ENCODE measurements at places on chromosomes 5 and 9.

- DNase-seq = no peak
Observed at GRCh38 chr9:8429768-8430167, 630.2 kb upstream of the DMAC1 start.

DNA sequence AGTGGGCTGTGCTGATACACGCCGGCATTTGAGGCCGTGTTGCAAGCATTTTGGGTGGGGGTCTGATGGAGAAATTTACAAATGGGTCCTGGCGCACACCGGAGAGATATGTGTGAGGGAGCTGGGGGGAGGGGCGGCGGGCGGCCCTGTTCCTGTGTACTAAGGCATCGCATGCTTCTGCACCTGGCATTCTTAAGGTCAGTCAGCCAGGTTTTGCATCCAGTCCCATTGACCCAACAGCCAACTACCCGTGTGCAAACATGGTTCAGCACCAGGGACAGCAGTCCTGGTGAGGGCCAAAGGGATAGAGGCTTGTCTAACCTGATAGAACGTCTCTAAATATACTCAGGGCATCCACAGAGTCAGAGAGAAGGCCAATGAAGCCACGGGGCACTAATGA lies 839 bp downstream of the GABRG2 start:
- peak; percentile 46 for DNase-seq

GRCh38 chr9:113309204-113309813 lies 6.1 kb upstream of the RNF183 start:
- peak; percentile 57 for DNase-seq

DNA sequence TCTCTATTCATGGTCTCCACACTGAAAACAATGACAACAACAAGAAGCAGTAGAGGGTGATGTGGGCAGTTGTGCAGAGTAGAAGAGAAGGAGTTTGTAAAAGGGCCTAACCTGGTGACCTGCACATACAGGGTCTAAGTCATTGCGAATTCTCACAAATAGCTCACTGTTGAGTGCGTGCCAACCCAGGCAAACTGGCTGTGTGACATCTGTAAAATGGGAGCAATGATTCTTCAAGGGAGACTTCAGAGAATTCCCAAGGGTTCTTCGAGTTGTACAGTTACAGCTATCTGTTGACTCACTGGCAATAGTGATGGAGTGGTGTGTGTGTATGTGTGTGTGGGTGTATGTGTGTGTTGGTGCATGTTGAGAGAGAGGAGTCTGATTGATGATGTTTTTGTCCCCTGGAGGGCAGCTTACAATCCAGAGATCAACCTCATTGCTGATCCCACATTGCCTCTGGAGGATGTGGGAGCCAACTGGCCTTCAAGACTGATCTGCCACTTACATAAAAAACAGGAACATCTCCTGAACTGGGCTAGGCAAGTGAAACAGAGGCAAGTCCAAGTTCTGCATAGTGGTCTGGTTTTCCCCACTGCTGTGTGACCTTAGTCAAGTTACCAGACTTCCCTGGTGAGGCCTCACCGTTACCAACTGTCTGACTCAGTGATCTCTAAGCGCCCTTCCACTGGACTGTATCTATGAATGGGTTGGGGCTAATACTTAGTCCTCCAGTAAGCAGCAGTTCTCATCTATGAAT lies 3.2 kb downstream of the FAT2 start:
- DNase-seq = no peak

DNA sequence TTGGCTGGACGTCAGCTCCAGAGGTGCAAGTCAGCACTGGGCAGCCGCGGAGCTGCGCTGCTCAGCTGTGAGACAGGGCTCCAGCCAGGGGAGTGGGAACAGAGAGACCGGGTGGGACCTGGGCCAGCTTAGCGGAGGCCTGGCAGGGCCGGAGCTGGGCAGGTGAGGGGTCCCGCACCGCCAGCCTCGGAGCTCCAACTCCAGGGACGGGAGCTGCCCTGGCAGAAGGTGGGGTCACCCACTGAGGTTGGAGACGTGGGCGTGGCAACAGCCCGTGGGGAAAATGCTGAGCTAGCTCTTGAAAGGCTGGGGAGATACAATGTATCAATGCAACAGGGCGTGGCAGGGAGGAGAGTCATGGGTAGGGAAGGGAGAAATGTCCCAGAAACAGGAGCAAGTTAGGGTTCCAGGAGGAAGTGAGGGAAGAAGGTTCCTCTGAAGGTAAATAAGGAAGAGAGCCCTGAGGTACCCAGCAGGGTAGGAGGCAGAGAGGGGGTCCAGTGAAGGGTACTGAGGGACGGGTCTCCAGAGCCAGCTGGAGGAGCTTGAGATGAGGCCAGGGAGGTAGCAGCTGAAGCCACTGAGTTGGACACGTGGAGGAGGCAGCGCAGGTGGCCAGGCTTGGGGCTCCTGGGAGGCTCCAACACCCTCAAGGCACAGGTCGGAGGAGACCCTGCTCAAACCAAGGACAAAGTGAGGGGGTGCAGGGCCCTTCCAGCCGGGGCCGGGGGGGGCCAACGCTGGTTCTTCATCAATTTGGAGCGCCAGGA lies 736 bp upstream of the NKD2 start:
- DNase-seq = no peak

DNA sequence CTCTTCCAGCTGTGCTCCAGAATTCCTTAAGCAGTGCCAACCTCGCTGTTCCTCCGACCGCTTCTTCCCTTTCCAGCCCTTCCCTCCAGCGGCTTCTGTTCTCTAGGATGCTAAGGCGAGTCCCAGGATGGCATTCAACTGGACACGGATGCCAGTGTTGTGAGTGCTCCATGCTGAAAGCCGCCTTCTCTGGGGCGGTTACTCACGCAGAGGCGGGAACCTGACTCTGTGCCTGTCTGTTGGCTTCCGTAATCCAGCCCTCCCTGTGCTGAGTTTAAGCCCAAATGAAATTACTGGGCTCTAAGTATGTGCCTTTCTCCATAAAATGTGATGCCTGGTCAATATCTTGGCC lies 20.2 kb downstream of the COL5A1 start:
- DNase-seq = no peak

DNA sequence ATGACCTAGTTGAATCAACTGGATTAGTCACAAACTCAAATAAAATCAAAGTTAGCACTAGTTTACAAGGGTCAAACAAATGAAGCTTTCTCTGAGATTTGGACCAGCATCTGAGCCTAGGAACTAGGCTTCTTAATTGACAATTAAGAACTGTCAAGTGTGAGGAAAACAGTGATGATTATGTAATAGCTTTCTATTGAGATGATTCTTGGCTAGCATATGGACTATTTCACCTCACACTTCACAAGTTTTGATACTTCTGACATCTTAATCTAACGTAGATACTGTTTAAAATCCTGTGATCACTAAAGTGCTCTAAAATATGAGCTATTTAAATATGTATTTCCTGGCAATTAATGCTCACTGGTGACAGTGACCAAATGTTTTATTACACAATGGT lies 542.9 kb downstream of the EFNA5 start:
- no peak for DNase-seq

DNA sequence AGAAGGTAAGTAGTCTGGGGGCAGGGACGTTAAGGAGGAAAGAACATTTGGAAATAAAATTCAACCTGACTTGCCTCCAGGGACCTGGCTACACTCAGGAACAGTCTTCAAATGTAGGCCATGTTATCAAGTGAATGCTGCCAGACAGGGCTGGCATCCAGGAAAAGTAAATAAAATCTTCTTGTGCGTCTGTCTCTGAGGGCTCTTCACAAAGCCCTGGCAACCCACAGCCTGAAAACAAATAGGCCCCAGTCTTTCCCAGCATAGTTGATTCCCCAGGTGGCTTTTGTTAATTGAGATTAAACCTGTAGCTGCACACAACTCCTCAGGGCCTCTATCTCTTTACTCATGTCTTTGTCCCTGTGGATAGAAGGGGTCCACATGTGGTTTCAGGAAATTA lies 55.4 kb downstream of the STK32A start:
- no peak for DNase-seq

GRCh38 chr9:78601957-78602565 lies 305.1 kb downstream of the PSAT1 start:
- peak; percentile 75 for DNase-seq

DNA sequence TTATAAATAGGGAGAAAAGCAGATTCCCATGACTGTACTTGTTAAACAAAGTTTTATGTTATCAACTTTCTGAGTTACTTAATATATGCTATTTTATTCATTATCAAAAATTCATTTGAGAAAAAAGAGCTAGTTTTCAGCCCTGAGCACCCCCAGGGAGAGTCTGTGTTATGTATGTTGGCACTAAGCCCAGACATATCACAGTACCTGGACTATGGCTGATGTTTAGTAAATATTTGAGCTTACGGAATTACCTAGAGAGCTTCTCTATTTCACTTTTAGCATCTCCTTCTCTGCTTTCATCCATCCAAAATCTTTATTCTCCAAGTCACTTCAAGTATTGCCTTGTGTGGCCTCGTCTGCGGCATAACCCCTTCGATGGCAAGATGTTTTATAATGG lies 225.9 kb upstream of the PCSK5 start:
- DNase-seq = no peak

GRCh38 chr5:33291216-33292000 lies 149.4 kb upstream of the TARS1 start:
- DNase-seq = peak; percentile 4

- peak; percentile 80 for DNase-seq
Observed at GRCh38 chr5:115246361-115246991, 16.2 kb downstream of the PGGT1B start.

- DNase-seq = peak; percentile 86
Observed at GRCh38 chr9:77177894-77178794, 810 bp downstream of the VPS13A start.

GRCh38 chr9:91042541-91042940 lies 240.9 kb downstream of the SYK start:
- no peak for DNase-seq

GRCh38 chr5:170826117-170826516 lies 35.7 kb upstream of the RANBP17 start:
- DNase-seq = no peak

- no peak for DNase-seq
Observed at GRCh38 chr5:96033116-96033515, 71.5 kb upstream of the ELL2 start.

- peak; percentile 50 for DNase-seq
Observed at GRCh38 chr5:57171816-57172465, 1.9 kb upstream of the GPBP1 start.

DNA sequence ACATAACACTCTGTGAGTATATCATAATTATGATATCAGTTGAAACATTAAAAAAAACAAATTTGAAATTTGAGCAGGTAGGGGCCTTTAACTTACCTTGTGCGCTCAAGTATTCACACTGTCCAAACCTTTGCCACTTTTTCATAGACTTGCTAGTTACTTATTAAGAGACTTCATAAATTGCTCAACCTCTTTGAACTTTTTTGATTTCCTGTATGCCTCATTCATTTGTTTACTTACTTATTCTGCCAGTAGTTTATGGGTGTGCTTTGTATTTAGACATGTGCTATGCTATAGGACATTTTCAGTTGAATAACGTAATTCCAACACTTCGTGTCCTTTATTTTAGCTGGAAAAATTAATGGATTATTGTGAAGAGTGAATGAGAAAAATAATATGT lies 204.8 kb downstream of the HCN1 start:
- no peak for DNase-seq

DNA sequence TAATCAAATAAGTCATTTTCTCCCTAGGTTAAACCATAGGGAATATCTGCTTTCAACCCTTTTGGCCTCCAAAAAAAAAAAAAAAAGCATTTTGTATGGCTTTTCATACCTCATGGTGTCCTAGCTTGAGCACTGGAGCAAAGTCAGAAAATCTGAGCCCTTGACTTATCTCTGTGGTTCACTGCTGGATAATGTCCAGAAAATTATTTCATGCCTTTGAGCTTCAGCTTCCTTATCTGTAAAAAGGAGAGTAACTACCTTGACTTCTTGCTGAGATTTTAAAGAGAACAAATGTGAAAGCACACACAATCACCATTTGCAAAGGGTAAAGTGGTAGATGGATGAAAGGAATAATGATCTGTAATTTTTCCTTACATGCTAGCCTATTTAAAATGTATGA lies 165.9 kb downstream of the ALDH1A1 start:
- DNase-seq = no peak

DNA sequence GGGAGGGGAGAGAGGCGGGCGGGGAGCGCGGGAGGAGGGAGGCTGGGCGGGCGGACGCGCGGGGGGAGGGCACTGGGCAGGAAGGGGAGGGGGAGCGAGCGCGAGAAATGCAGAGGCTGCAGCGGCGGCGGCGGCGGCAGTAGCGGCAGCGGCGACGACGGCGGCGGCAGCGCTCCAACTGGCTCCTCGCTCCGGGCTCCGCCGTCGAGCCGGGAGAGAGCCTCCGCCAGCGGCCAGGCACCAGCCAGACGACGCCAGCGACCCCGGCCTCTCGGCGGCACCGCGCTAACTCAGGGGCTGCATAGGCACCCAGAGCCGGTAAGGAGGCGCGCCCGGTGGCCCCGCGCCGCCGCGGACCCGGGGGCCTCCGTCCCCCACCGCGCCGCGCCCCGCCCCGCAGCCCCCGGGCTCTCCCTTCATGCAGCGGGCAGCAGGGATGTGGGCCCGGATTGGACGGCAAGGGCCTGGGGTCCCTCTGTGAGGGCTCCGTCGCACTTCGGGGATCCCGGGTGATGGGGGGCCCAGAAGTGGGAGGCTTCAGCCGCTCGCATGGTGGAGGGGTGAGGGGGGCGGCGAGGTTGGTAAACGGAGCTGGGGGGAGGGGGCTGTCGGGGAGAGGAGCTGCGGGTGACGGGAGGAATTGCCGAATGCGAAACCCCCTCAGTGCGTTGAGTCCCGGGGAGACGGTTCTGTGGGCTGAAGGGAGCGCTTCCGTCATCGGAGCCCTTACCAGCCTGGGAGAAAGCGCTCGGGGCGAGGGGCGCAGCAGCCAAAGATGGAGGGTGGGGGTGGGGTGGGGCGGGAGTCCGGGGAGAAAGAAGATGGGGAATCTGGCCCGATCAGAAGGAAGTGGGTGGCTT lies at the start of gene BASP1:
TSS of gene BASP1 (plus strand) at position 139 of the 860 bp plus-strand sequence. CDS start 57,586 bp downstream, outside the sequence.
- peak; percentile 81 for DNase-seq

DNA sequence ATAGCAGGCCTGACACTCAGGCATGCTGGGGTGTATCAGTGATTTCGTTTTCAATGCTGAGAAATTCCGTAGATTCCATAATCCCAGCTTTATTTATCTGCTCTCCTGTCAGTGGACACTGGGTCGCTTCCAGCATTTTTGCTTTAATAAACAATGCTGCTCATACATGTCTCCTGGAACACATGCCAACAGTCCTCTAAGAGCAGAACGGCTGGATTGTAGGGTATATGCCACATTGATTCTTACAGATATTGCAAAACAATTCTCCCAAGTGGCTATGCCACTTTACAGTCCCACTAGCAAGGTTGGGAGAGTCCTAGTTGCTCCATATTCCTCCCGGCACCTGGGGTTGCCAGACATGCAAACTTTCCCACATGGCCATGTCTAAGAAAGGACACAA lies 81.9 kb downstream of the RAPGEF1 start:
- DNase-seq = no peak

DNA sequence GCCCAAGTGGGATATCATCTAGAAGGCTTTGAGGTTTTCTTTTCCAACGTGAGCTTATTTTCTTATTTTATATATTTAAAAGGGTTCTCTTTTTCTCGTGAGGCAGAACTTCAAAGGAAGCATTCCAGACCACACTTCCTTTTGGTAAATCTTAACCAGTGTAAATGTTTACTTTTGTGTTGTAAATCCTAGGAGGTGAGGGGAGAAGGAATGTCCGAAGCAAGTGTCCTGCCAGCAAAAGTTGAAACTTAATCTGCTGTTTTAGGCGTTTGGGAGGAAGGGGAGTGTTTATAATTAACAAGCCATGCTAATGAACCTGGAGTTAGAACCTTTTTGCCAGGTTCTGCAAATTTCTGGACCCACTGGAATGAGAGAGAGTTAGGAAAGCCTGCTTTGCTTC lies 37.9 kb downstream of the WWC1 start:
- no peak for DNase-seq

All from Karpas-422 (cell line).